T-helper 2 cell (primary cell): ENCODE measurements at places on chromosomes 5 and 9.

DNA sequence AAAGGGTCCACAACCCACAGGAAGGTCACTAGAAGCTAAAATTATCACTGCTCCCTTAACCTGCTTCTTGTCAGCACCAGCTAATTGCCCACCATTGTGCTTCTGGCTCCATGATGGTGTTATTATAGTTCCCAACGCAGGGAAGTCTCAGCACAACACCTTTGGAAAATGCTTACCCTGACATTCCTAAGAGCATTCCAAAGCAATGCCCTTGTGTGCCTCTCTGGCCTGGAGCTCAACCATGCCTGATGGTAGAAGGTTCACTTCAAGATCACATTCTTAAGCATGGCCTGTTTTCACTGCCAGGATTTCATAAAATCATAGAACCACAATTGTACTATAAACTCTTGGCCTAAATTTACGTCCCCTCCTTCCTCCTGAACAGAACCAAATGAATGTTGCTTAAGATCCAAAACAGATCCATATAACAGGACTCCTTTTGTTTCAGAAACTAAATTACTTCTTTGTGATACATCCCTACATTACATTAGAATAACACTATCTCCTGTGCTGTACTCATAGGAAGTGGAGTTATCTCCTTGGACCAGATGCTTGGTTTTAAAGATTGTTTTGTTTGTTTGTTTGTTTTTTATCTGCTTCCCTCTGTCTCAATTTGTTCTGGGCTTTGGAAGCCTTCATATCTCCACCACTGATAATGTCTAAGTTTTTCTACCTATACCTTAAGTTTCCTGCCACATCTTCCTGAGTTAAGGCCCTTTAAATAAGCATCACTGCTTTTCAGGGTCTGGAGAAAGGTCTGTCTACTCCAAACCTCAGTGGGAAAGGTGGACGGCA is 32.1 kb downstream of the ARL15 start:
- no peak for DNase-seq

- DNase-seq, result no peak
Measured at GRCh38 chr5:40570408-40571129, 109.1 kb upstream of the PTGER4 start.

- no peak for DNase-seq
Measured at GRCh38 chr5:88226881-88227450, 41.7 kb downstream of the TMEM161B start.

DNA sequence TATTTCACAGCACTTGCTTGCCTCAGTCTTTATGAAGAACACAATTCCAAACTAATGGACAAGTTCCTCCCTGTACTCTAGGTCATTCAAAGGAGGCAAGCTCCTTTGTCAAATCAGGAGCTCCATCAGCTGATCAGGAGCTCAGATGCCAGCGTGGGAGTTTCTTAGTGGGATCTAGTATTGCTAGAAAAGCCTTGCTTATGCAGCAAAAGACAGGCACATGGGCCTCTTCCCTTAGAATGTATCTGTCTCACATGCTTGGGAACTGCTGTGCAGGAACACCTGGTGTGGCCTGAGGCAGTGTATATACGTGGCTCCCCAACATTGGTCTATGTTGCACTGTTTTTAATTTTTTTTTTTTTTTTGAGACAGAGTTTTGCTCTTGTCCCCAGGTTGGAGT is 21.4 kb upstream of the HAVCR1 start:
- DNase-seq, result no peak

DNA sequence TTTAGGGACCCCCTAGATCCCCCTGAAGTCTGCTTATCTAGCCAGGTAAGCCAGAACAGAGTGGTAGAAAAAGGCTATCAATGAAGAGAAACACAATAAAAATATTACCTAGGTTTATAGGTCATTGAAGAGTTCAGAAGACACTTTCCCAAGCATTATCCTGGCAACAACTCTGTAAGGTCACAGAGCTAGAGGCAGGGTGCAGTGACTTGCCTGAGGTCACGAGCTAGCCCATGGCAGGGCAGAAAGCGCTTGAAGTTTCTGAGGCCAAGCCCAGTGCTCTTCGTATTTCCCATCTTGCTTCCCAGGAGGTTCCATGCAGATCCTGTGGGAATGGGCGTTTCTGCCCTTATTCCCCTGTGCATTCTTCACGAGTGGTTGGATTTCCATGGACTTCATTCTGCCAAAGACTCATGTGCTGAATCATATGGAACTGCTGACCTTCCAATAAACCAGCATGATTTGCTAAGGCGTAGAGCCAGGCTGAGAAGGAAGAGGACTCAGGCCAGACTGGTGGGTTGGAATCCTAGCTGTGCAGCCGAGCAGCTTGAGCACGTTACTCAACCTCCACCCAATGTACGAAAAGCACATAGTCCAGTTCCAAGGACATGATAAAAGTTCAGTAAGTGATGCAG is 22.1 kb downstream of the TRMO start:
- no peak for DNase-seq

DNA sequence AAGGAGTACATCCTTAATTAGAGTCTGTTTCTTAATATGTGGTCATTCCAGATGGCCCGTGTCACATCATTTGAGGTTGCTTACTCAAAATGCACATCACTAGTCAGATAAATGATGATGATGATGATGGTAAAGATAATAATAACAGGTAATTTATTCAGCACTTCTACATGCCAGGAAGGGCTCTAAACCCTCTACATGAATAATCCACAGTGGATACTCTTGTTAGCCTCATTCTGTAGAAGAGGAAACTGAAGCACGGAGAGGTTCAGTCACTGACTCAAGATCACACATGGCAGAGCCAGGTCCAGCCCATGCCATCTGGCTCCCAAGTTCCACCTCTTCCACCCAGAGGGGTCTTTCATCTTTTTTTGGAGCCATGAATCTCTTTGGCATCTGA is 11.7 kb downstream of the SH3PXD2B start:
- DNase-seq, result no peak

GRCh38 chr5:93141969-93142368 is 439.1 kb downstream of the NR2F1-AS1 start:
- DNase-seq, result no peak

DNA sequence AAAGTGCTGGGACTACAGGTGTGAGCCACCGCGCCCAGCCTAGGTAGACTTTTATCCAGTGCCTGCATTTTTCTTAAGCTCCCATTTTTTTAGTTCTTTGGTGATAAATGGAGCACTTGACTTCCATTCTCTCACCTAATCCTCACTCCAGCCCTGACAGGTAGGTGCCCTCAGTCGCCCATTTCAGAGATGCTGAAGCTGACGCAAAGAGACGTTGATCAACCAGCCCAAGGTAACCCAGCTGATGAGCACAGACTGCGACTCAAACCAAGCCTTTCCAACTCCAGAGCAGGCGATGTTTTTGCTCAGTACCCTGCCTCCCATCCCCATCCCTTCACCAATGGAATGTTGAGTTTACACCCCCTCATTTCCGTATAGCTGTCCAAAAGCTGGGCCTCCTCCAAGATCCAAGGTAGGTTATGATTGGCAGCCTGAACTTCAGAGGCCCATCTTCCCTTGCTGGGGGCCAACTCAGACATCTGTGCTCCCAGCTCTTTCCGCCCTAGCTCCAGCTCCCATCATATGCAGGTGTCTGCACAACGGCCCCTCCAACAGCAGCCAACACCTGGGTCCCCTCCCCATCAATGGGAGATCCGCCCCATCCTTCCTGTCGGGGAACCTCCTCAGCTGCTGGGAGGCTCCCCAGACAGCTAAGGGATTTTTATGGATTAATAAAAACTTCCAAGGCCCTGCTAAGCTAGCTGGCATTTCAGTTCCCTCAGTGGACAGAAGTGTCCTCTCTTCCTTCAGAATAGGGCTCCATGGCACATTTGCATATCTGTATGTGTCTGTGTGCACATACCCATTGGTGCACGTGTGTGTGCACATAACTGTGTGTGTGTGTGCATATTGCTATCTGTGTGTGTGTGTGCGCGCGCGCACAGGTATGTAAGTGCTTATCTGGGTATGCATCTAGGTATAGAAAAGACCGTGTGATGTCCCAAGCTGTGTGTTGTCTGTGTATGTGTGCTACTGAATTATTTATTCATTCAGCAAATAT is 39.3 kb upstream of the VDAC1 start:
- no peak for DNase-seq

DNA sequence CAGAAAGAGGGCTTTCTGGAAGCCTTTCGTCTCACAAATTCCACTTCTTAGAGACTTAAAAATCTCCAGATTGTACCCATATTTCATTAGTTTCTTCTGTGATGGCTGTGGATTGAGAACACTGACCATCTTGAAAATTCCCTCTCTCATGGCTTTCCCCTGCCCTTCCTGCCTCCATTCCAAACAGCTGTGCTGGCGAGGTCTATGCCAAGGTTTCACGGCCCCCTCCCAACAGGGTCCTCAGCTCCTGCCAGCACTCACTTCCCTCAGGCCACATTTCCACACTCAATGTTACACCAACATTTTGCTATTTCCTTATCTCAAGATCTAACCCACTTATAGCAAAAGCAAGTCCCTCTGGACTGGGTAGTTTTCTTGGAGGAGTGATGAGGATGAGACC is 40.3 kb upstream of the EQTN start:
- DNase-seq, result no peak

DNA sequence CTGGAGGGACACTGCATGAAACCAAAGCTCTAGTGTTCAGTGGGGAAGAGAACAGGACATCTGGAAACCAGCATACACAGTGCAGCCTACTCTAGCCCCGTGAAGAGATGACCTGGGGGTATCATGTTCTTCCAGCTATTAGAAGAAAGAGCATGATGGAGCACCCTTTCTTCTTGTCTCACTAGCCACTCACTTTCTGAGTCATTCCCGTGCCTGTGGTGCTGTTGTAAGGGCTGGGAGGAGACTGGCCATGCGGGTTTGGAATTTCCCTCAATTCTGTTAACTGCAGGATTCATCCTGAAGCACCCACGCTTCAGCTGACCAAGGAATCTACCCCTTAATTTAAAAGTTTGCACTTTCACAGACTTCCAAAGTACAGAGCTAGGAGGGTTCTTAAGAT is 137.0 kb downstream of the COL23A1 start:
- DNase-seq, result no peak
